Smooth muscle cell of the coronary artery (primary cell): ENCODE measurements at places on chromosomes 7 and 10. TPM values are rescaled to one million over a fixed set of nuclear protein-coding genes. Genes with fewer than 3 reads are reported as not detected.

Gene PPP2R2D
- 20.0 and 25.6 TPM in 2 replicates for total RNA-seq

Gene CLDN3
- total RNA-seq: not detected in 2 replicates

Gene OLAH
- total RNA-seq: not detected in 2 replicates

Gene SORCS3
- total RNA-seq: not detected in 2 replicates

Gene ABCB1
- 0.75 TPM in 1 of 2 replicates, not detected in the other for total RNA-seq

Gene PAPOLB
- total RNA-seq: 0.08 TPM in 1 of 2 replicates, not detected in the other

Gene ADAM8
- total RNA-seq: 0.60 and 2.0 TPM in 2 replicates

Gene COL17A1
- total RNA-seq: 0.23 and 0.45 TPM in 2 replicates

Gene GRID2IP
- total RNA-seq: not detected in 2 replicates

Gene GCK
- total RNA-seq: 0.60 and 1.6 TPM in 2 replicates

Gene PPRC1
- total RNA-seq: 6.9 and 9.8 TPM in 2 replicates

Gene CYP2C18
- not detected in 2 replicates for total RNA-seq

Gene IPMK
- 2.6 and 3.8 TPM in 2 replicates for total RNA-seq

Gene MTERF1
- 5.7 and 9.1 TPM in 2 replicates for total RNA-seq

Gene HTR5A
- total RNA-seq: not detected in 2 replicates

Gene PALD1
- total RNA-seq: 1.1 and 1.7 TPM in 2 replicates

Gene TET1
- 0.82 and 1.4 TPM in 2 replicates for total RNA-seq

Gene LAMTOR4
- 119 and 142 TPM in 2 replicates for total RNA-seq

Gene MNX1
- not detected in 2 replicates for total RNA-seq

Gene TMEM176B
- total RNA-seq: 4.8 TPM in 1 of 2 replicates, not detected in the other

Gene DNAAF5
- 9.2 and 9.8 TPM in 2 replicates for total RNA-seq

Gene IFIT3
- 5.3 and 18.7 TPM in 2 replicates for total RNA-seq

Gene OPN4
- total RNA-seq: not detected in 2 replicates

Gene SPDYE1
- not detected in 2 replicates for total RNA-seq

Gene CYP2E1
- 0.53 and 0.59 TPM in 2 replicates for total RNA-seq

Gene BHLHA15
- total RNA-seq: 0.38 TPM in 1 of 2 replicates, not detected in the other

Gene OR13A1
- 0.12 TPM in 1 of 2 replicates, not detected in the other for total RNA-seq

Gene BRI3
- total RNA-seq: 87.8 and 122 TPM in 2 replicates

Gene CALHM3
- not detected in 2 replicates for total RNA-seq

Gene BRAT1
- total RNA-seq: 9.7 and 16.8 TPM in 2 replicates

Gene MEOX2
- under 0.01 and 1.5 TPM in 2 replicates for total RNA-seq

Gene VIPR2
- total RNA-seq: 0.23 TPM in 1 of 2 replicates, not detected in the other

Gene ZNF716
- not detected in 2 replicates for total RNA-seq
